ENCODE measurements at places on chromosomes 3 and 15. TPM values are rescaled to one million over a fixed set of nuclear protein-coding genes. Genes with fewer than 3 reads are reported as not detected.

The RASGRF1 gene
- 105 TPM for total RNA-seq

The ANKRD63 gene
- not detected for total RNA-seq

The CPN2 gene
- total RNA-seq: not detected

The TLR9 gene
- total RNA-seq: 0.87 TPM

The FRMD5 gene
- 1.2 TPM for total RNA-seq

The TMIE gene
- 1.7 TPM for total RNA-seq

The P2RY1 gene
- 22.5 TPM for total RNA-seq

The RLBP1 gene
- not detected for total RNA-seq

The WDR93 gene
- total RNA-seq: not detected

The IL17RB gene
- 12.4 TPM for total RNA-seq

The CISH gene
- total RNA-seq: 71.6 TPM

The TM6SF1 gene
- total RNA-seq: 25.4 TPM

The NTRK3 gene
- total RNA-seq: 2.8 TPM

The JMJD7 gene
- 36.7 TPM for total RNA-seq

The CRYGS gene
- 3.8 TPM for total RNA-seq

The MYO5C gene
- 80.0 TPM for total RNA-seq

The RSL24D1 gene
- 62.1 TPM for total RNA-seq

The PPM1M gene
- 44.0 TPM for total RNA-seq

The C3orf85 gene
- not detected for total RNA-seq

The CRBN gene
- 56.0 TPM for total RNA-seq

The CHRNA3 gene
- total RNA-seq: not detected

The PGBD4 gene
- total RNA-seq: 1.3 TPM

Data from upper lobe of right lung (tissue), 1 donor.